ENCODE measurements at places on chromosomes 13 and 19.
A peak's percentile ranks its signal among the peaks of the same experiment; 100 is the strongest.

DNA sequence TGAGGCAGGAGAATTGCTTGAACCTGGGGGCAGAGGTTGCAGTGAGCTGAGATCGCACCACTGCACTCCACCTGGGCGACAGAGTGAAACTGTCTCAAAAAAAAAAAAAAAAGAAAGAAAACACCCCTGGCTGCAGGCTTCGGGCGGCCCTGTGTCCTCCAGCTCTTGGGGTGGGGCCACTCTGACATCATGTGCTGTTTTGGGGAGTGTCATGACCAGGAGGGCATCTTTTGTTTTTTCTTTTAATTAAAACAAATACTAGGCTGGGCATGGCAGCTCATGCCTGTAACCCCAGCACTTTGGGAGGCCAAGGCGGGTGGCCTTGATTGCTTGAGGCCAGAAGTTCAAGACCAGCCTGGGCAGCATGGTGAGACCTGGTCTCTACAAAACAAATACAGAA is 52.1 kb downstream of the KDM4B start:
- no peak for DNase-seq

DNA sequence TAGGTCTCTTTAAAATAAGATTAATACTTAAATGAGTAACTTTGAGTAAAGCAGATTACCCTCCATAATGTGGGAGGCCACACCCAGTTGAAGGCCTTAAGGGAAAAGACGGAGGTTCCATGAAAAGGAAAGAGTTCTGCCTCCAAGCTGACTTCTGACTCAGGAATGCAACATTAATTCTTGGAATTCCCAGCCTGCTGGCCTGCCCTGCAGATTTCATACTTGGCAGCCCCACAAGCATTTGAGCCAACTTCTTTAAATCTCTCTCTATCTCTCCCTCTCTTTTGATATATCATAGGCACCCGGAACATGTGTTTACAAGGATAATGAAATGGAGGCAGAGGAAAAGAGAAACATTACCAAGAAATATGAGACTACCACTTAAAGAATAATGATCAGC is 902.3 kb upstream of the MIR17HG start:
- no peak for DNase-seq

DNA sequence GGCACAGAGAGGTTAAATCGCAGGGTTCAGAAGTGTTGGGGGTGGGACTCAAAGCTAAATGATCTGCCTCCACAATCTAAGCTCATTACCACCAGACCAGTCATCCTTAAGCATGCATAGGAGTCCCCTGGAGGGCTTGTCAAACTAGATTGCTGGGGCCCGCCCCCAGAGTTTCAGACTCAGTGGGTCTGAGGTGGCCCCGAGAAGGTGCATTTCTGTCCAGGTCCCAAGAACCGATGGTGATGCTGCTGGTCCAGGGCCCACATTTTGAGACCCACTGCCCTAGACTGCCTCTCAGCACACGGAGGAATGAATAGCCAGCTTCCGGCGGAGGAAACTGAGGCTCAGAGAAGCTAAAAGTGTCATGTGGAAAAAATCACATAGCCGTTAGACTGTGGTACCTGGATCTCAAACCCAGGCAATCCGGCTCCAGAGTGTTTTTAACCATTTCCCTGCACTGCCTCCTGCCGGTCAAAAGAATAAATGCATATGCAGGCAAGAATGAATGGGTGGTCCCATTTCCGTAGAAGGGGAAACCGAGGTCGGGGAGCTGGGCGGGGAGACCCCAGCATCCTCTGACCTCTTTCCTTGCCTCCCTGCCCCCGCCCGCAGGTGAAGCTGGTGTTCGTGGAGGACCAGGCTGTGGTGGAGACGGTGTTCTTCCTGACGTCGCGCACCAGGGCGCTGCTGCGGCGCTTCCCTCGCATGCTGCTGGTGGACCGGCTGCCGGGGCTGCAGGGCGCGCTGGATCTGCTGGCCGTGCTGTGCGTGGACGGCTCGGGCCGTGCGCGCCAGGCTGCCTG is 23.8 kb downstream of the ZSWIM9 start:
- DNase-seq = peak; percentile 50

DNA sequence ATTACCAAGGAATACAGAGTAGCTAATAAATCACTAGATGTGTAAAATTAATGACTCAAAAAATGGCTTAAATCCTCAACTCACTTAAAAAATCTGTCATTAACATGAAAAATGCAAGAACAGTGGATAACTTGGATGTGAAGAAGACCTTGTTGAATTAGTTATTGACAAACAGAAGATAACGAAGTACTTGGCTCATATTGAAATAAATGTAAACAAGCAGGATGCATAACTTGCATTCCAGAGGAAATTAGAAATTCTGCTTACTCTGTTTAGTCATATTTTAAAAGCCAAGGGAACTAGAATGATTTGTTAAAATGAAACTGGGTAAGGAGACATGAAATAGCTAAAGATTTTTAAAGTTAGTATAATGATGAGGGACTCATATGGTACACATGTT is 1812.2 kb downstream of the PCDH9 start:
- no peak for DNase-seq

GRCh38 chr19:7595466-7596133 is at the start of gene CAMSAP3:
TSS of gene CAMSAP3 (plus strand) at chr19:7595863. CDS start at chr19:7596003, 140 bp downstream.
- DNase-seq = peak; percentile 69

- DNase-seq = no peak
Observed at GRCh38 chr13:37027639-37028038, 27.1 kb downstream of the EXOSC8 start.

DNA sequence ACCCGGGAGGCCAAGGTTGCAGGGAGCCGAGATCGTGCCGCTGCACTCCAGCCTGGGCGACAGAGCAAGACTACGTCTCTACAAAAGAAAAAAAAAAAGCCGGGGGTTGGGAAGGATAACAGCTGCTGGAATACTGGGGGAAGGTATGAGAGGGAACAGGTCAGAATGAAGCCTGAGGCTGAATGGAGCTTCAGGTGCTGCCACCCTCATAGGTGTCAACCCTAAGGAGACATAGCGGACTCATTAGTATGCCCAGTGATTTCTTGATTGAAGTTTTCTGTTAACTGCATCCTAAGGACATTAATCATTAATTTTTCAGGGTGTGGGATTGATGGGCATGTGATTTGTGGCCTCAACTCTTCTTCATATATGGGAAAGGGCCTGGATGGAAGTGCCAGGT is 6.0 kb downstream of the SMARCA4 start:
- no peak for DNase-seq

GRCh38 chr13:67518785-67519184 is 288.6 kb upstream of the PCDH9 start:
- DNase-seq = no peak

GRCh38 chr19:33193865-33194362 is at the start of gene LRP3:
TSS of gene LRP3 (plus strand) at chr19:33194330. CDS start at chr19:33194786, 456 bp downstream.
- DNase-seq = no peak

DNA sequence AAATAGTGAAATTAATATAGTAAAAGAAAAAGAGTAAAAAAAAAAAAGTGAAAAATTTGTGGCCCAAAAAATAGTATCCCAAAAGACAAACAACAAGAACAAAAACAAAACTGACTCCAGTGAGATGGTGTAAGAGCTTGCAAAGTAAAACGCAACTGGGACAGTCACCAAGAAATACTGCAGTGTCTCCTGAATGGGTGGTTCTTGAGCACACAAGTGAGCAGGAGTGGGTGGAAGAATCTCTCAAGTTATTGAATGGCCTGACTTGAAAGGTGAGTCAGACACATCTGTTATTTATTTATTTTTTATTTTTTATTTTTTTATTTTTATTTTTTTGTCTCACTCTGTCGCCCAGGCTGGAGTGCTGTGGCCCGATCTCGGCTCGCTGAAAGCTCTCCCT is 1.9 kb downstream of the ZNF493 start:
- no peak for DNase-seq
